Muscle of arm (tissue), 14 donors: ENCODE measurements at places on chromosomes 5 and 9. TPM values are rescaled to one million over a fixed set of nuclear protein-coding genes. Genes with fewer than 3 reads are reported as not detected.

Gene WDR38
- polyA plus RNA-seq, result 0.13 TPM

Gene PTGR1
- 52.6 TPM for polyA plus RNA-seq

Gene CDC20B
- not detected for polyA plus RNA-seq

Gene GFI1B
- polyA plus RNA-seq, result 0.87 TPM

Gene HSD17B3
- polyA plus RNA-seq, result 0.31 TPM

Gene FGF18
- not detected for polyA plus RNA-seq
